Bronchial epithelial cell (primary cell): ENCODE measurements at places on chromosomes 3 and 15.

- DNase-seq, result no peak
These were observed 598.4 kb downstream of the FGF12 start for GRCh38 chr3:192128922-192129321.

- DNase-seq, result peak; percentile 74
These were observed 230.1 kb downstream of the CLSTN2 start for GRCh38 chr3:140164922-140165590.

DNA sequence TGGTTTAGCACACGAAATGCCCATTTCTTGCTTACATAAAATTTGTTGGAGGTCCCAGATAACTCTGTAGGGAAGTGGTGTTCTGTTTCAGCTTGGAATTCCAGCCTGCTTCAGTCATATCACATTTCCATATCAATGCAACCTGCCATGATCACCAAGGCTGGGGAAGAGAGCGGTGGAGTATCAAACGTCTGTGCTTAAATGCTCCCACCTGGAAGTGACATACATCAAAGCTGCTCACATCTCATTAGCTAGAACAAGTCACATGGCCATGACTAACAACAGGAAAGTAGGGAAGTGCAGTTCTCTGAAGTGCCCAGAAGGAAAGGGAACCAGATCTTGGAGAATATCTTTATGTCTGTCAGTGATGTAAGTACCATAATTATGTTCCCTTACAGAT lies 130.2 kb upstream of the CFAP20DC start:
- DNase-seq, result no peak

DNA sequence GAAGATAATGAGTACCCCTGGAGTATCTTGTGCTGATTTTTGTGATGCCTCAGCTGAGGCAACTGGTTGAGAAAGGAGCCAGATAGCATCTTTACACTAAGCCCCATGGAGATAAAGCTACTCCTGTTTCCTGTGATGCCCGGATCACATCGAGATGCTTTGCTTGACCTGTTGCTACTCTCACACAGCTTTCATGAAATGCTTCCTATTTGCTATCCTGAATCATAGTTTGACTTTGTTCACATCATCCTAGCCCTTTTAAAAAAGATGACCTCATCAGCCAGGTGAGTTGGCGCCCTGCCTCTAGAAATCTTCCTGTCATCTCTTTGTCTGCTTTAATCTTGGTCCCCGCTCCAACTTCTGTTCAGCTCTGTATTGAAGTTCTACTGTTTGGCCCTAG lies 409.6 kb upstream of the TBL1XR1 start:
- peak; percentile 87 for DNase-seq

- DNase-seq, result peak; percentile 74
These were observed 1134.2 kb downstream of the ROBO1 start for GRCh38 chr3:78633626-78634025.

DNA sequence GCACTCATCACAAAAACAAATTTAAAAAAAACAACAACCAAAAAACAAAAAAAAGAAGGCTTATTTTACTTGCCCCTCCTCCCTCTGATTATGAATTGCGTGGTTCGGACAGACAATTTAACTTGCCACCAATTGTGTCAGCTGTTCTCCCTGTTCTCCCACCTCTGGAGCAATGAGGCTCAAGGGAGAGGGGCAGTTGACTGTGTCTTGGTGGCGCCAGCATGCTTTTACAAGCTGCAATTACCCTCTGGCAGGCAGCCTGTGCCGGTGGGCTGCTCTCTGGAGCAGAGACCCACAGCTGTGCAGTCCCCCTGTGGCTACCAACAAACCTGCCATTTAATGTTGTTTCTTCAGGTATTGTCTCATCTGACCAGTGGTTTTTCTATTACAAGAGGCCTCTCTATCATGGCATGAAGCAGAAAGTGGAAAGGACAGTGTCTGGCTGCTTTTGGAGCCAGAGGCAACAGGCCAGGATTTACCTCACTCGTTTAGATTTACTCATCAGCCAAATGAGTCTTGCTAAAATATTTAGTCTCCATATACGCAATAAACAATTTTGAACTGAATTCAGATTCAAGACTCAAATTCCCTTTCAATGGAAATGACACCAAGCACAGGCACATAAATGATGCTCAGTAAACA lies 192.0 kb upstream of the TPRG1 start:
- DNase-seq, result no peak

DNA sequence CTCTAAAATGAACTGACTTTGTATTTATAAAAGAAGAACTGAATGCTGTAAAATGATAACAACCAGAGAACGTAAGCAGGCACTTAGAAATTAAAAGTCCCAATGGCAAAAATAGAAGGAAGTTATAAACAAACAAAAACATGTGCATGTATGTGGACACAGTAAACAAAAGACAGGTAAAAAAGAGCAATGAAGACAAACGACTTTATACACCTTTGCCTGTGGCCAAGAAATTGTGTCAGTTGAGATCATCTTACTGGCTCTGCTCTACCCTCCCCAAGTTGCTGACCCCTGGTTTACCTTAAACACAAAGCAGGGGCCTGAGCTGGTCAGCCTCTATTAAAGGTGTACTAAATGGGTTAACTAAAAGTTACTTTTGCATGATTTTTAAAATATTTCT lies 41.7 kb upstream of the GP5 start:
- no peak for DNase-seq

GRCh38 chr15:72800833-72801481 lies 17.4 kb upstream of the ADPGK start:
- DNase-seq, result peak; percentile 48

- no peak for DNase-seq
These were observed 17.3 kb downstream of the DENND6A start for GRCh38 chr3:57675530-57675929.

DNA sequence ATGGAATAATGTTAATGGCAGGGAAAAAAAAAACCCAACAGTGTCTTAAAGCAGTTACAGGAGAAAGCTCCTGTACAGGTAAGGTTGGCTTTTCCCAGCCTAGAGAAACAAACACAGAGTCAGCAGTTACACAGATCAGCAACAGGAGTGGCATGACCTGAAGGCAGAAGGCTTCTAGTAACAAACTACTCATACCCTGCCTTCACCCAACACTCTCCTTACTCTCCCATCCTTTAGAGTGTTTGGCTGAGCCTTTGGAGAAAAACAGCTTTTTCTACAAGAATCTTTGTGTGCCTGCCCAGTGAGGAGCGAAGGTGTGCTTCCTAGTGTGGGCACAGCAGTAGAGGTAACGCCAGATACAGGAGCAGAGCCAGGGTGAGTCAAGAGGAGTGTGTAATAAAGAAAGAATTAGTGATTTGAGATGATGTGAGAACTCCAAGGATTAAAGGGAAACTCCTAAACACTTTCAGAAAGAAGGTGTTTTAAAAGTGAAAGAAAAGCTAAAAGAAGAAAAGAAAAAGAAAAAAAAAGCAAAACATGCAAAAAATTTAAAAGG lies 152.7 kb downstream of the POLR2M start:
- peak; percentile 35 for DNase-seq

- DNase-seq, result peak; percentile 97
These were observed 148.0 kb upstream of the TBL1XR1 start for GRCh38 chr3:177345049-177345972.

GRCh38 chr3:152591515-152591914 lies 243.4 kb upstream of the P2RY1 start:
- no peak for DNase-seq

GRCh38 chr15:86055688-86056087 lies 24.0 kb upstream of the AGBL1 start:
- DNase-seq, result no peak

DNA sequence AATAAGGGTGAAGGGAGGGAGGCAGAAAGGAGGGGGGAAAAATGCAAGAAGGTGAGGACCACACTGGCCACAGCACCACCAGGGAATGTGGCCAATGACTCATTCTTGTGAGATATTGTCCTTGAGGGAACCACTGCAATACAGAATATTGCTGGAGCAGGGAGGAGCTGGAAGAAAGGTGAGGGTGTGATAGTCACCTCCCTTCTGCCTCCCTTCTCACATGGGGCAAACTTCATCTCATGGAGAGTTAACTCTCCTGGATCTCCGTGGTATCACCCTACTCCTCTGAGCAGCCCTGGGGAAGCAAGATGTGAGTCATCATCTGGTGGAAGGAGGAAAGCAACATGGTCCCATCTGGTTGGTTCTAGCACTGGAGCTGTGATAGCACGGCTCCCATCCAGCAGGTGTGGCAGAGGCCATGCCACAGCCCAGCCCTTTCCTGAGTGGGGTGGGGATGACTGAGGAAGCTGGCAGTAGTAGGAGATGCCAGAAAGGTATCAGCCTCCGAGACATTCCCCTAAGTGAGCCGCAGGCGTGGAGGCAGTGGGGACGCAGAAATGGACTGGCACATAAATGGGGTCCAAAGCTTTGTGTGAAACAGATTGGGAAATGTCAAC lies 115.9 kb upstream of the LPP start:
- peak; percentile 38 for DNase-seq

DNA sequence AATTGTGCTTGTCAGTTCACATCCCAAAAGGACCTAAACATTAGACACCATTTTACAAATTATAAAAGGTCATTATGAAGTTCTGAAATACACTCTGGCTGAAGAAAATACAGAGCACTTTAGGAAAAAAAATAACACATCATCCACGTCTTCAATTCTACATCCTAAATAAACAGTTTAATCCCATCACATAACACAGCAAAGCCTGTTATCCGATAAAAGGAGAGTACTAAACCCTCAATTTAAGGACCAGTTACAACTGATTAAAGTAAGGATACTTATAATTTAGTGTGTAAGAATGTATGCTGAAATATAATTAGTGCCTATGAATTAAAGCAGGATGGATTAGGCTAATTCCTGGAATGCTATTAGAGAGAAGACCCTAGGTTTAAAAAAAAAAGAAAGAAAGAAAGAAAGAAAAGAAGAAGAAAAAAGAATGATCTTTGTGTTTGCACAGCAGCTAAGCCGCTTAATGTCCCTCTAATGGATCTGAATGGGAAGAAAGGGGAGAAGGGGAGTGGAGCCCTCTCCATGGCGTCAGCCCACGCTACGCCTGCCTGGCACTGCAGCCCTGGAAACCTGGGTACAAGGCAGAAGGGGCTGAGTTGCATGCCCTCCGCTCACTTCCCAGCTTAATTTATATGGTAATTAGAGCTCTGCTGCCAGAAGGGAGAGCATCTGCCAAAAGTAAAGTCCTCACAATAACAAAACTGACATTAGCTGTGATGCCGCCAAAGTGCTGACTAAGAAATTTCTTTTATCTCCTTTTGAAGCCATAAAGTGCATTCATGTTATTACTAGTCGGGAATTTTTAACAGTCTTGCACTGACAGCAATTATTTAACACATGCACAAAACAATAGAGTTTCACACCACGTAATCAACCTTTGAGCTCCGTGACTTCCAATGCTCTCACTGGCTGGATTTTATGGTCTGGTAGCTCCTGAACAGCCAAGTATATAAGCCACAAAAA lies 90.0 kb downstream of the FSIP1 start:
- DNase-seq, result peak; percentile 22

- peak; percentile 63 for DNase-seq
These were observed 51.6 kb upstream of the CMTM7 start for GRCh38 chr3:32340039-32340438.

DNA sequence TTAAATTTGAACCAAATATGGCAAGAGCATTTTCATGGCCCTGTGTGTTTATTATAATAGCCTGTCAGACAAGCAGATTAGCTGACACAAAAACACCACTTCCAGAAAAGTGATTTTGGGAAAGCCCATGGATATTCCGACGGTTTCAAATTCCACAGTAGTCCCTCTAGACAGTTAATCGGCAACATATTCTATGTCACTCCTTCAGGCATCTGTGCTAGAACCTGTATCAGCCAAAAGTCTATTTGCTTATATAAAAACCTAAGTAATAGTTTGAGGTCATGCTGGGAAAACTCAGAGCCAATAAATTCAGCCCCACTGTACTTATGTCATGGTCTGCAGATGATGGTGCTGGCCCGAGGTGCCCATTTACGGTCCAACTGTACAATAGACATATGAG lies 110.2 kb upstream of the ARHGEF26 start:
- no peak for DNase-seq

- DNase-seq, result peak; percentile 24
These were observed 195.5 kb upstream of the TMC3 start for GRCh38 chr15:81569286-81570080.

GRCh38 chr15:43255376-43255775 lies 11.4 kb downstream of the TGM5 start:
- DNase-seq, result no peak

DNA sequence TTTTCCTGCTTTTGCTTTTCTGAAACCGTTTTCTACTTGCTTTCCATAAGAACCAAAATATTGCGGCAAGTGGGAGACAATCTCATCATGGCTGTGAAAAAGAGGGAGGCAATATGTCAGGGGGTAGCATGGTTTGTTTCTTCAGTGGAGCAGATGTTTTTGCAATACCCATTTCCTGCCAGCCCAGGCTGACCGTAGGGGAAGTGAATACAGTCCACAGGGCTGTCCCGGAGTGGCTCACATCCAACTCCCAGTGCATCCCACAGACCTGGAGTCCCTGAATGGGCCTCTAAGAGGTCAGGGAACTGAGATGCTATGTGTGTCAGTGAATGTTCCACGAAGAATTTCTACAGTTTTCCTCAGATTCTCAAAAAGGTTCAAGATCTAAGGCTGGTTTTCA lies 69.6 kb downstream of the EPHB1 start:
- no peak for DNase-seq

DNA sequence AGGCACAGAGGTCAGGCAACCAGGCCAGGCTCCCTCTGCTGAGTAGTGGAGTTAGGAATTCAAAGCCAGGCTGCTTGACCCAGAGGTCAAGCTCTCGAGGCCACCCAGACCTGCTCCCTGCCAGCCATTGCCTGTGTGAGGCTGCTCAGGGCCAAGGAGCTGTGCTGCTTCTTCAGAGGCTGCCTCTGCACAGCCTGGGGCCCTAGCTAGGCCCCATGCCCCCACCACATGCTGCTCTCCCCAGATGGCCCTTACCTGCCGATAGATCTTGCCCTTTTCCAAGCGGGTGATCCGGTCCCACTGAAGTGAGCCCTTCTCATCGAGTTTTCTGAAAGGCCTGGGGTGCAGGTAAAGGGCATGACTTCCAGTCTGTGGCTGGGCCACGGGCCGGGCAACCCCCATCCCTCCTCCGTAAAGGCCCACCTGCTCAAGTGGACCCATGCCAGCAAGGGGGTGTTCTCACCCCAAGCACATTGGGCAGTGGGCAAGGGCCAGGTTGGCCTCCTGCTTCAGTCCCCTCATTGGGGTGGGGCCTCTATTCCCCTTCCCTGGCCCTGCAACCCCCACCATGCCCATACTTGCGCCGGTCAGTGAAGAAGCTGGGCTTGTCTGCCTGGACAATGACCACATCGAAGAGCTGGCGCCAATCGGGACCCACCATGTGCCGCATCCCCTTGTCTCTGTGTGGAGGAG lies 6.5 kb downstream of the NT5DC2 start:
- no peak for DNase-seq
